ENCODE measurements at places on chromosomes 2 and 18. TPM values are rescaled to one million over a fixed set of nuclear protein-coding genes. Genes with fewer than 3 reads are reported as not detected.

DNA sequence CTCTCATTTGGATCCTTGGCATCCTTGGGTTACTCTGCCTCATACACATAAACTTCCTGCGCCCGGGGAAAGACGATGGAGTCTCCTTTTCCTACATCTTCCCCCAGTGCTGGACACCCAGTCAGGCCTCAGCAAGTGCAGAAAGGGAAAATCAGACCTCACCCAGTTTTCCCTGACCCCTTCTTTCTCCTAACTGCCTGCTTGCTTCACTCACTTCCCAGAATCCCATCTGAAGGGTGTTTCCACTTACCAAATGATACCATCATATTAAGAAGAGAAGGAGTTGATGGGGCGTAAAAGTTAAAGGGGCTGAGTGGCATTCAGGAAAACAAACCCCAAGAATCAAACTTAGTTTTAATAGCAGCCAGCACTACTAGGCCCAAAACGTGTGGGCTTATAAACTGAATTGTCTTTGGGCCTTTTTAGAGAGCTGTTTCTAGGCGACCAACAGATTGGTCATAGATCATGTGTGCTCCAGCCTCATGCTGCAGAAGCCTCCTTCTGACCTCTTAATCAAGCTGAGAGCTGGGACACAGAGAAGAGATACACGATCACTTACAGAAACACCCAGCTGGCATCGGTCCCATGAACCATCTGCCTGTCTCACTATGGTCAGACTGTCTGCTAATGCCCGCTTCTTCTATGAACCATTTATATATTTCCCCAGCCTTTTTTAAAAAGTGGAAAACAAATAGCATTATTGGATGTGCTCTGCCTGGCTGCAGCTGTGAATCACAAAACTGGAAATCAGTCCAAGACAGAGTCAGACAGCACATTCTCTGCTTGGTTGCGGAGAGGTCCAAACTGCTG is 165.7 kb upstream of the SLC14A2 start:
- no peak overlapping the region for H3K4me3 ChIP-seq
- H3K4me1 ChIP-seq = peaks cover 27% of the 10 kb centered on the region
- H3K36me3 ChIP-seq = no peaks in the 10 kb centered on the region
- no peak overlapping the region for H3K27ac ChIP-seq
- peak; percentile 93 for DNase-seq
- no peaks in the 10 kb centered on the region for H3K27me3 ChIP-seq

DNA sequence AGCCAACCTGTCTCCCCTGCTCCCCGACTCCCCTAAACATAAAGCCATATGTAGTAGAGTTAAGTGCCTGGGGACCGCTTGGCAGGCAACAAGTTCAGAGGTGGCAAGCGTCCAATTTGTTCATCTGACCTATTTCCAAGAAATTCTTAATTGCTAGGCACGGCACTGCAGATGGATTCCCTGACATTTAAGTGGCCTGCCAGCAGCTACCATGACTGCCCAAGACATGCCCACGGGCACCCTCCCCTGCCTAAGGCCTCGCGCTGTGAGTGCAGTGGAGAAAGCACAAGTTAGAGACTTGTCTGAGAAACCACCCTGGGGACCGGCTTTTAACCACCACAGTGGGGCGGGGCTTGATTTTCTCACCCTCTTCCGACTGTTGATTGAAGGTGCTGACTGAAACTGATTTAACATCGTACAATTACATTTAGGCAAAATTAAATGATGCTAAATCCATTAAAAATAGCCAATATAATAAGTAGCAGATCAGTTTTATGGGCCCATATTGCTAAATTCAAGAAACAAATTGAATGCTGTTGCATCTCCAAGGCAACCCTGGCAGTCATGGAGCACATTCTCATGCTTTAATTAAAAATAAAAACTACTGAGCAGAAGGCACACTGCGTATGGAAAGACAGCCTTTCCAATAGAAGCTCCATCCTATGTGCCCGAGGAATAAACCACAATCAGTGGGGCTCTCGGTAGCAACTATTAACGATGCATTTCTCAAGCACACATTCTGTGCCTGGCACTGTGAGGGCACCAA is 163.6 kb upstream of the ACAA2 start:
- no peak overlapping the region for H3K27ac ChIP-seq
- H3K27me3 ChIP-seq = no peaks in the 10 kb centered on the region
- no peak overlapping the region for H3K4me3 ChIP-seq
- H3K4me1 ChIP-seq = no peaks in the 10 kb centered on the region

- no peaks in the 10 kb centered on the region for H3K36me3 ChIP-seq
- no peak overlapping the region for H3K27ac ChIP-seq
- no peaks in the 10 kb centered on the region for H3K4me1 ChIP-seq
- H3K27me3 ChIP-seq = no peaks in the 10 kb centered on the region
These were observed 1176.9 kb upstream of the LRRTM1 start for GRCh38 chr2:81481242-81481993.

- no peak overlapping the region for H3K4me3 ChIP-seq
- H3K4me1 ChIP-seq = peaks cover 2% of the 10 kb centered on the region
- H3K27ac ChIP-seq = no peak overlapping the region
- H3K27me3 ChIP-seq = no peaks in the 10 kb centered on the region
These were observed 84.1 kb downstream of the LDLRAD4 start for GRCh38 chr18:13302457-13303225.

- H3K27me3 ChIP-seq = no peaks in the 10 kb centered on the region
- DNase-seq = no peak
- H3K4me1 ChIP-seq = peaks cover 19% of the 10 kb centered on the region
- peak overlapping the region; percentile 35 for H3K27ac ChIP-seq
- no peaks in the 10 kb centered on the region for H3K36me3 ChIP-seq
These were observed 67.4 kb downstream of the BCL11A start for GRCh38 chr2:60486067-60486466.

DNA sequence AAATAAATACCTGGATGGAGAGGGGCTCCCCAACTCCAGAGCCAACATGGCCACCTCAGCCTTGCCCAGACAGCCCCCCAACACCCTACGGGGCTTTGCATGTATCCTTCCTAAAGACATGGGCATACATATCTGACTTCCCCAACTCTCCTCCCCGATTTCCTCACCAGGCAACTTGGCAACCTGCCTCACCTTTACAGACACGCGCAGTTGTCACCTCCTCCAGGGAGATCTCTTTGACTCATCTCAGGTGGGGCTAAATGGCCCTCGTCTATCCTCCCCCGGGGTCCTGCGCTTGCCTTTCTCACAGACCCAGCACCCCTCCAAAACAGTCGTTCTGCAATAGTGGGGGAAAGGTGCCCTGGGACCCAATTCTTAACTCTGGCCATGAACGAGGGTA is 10.6 kb upstream of the BIN1 start:
- H3K4me3 ChIP-seq = no peak overlapping the region
- DNase-seq = no peak
- H3K27ac ChIP-seq = no peak overlapping the region
- H3K4me1 ChIP-seq = no peaks in the 10 kb centered on the region
- H3K27me3 ChIP-seq = no peaks in the 10 kb centered on the region
- H3K36me3 ChIP-seq = no peaks in the 10 kb centered on the region

- H3K4me3 ChIP-seq = no peak overlapping the region
- no peaks in the 10 kb centered on the region for H3K36me3 ChIP-seq
- no peaks in the 10 kb centered on the region for H3K27me3 ChIP-seq
- H3K4me1 ChIP-seq = no peaks in the 10 kb centered on the region
- no peak overlapping the region for H3K27ac ChIP-seq
These were observed 1098.9 kb upstream of the CHAC2 start for GRCh38 chr2:52668724-52669123.

- peaks cover 2% of the 10 kb centered on the region for H3K4me1 ChIP-seq
- DNase-seq = peak; percentile 56
- H3K36me3 ChIP-seq = no peaks in the 10 kb centered on the region
- no peak overlapping the region for H3K4me3 ChIP-seq
- H3K27me3 ChIP-seq = no peaks in the 10 kb centered on the region
- H3K27ac ChIP-seq = no peak overlapping the region
These were observed 238.7 kb downstream of the TGIF1 start for GRCh38 chr18:3688690-3689089.

- no peak overlapping the region for H3K4me3 ChIP-seq
- no peak overlapping the region for H3K27ac ChIP-seq
- no peaks in the 10 kb centered on the region for H3K4me1 ChIP-seq
These were observed 177.9 kb downstream of the LRRTM1 start for GRCh38 chr2:80126596-80127189.

- no peaks in the 10 kb centered on the region for H3K4me1 ChIP-seq
- H3K27me3 ChIP-seq = no peaks in the 10 kb centered on the region
- DNase-seq = no peak
- H3K36me3 ChIP-seq = no peaks in the 10 kb centered on the region
- no peak overlapping the region for H3K27ac ChIP-seq
These were observed 428.8 kb downstream of the ZNF521 start for GRCh38 chr18:24923138-24923537.

GRCh38 chr2:39416140-39416539 is 20.9 kb downstream of the MAP4K3 start:
- peak; percentile 48 for DNase-seq
- no peak overlapping the region for H3K4me3 ChIP-seq
- peak overlapping the region; percentile 29 for H3K27ac ChIP-seq
- H3K27me3 ChIP-seq = no peaks in the 10 kb centered on the region

- H3K4me3 ChIP-seq = no peak overlapping the region
- H3K27me3 ChIP-seq = no peaks in the 10 kb centered on the region
- H3K36me3 ChIP-seq = no peaks in the 10 kb centered on the region
- DNase-seq = no peak
- no peak overlapping the region for H3K27ac ChIP-seq
- H3K4me1 ChIP-seq = no peaks in the 10 kb centered on the region
These were observed 6.8 kb upstream of the ANKRD62 start for GRCh38 chr18:12086677-12087470.

- no peak overlapping the region for H3K27ac ChIP-seq
- H3K4me3 ChIP-seq = no peak overlapping the region
- no peaks in the 10 kb centered on the region for H3K36me3 ChIP-seq
- DNase-seq = no peak
- no peaks in the 10 kb centered on the region for H3K27me3 ChIP-seq
- no peaks in the 10 kb centered on the region for H3K4me1 ChIP-seq
These were observed 75.0 kb upstream of the SPRED2 start for GRCh38 chr2:65507102-65508069.

DNA sequence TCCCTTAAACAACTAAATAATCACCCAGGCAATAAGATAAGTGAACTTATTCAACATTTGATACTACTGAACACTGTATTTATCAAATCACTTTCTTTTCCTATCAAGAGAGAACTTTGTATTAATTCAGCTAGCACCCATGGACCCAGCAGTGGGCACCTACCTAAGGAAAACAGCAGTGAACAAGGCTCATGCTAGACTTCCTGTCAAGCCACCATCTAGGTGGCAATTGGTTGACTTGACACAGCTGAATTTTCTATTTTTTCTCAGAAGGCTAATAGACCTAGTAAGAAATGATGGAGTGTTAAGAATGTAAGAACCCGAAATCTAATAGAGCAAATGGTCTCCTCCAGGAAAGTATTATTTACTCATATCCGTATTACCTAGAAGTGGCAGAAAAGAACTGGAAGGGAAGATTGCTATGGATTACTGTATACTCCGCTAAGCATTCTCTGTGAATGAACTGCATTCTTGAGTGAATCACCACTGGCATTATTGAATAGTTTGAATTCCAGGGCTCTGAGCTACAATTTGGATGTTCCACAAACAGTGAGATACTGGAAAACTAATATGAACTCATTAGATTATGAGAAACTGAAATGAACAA is 988.2 kb upstream of the CDH2 start:
- H3K4me3 ChIP-seq = no peak overlapping the region
- H3K36me3 ChIP-seq = no peaks in the 10 kb centered on the region
- H3K27me3 ChIP-seq = no peaks in the 10 kb centered on the region

GRCh38 chr2:144944546-144945220 is 424.8 kb upstream of the ZEB2 start:
- no peak overlapping the region for H3K27ac ChIP-seq
- H3K27me3 ChIP-seq = no peaks in the 10 kb centered on the region
- no peaks in the 10 kb centered on the region for H3K4me1 ChIP-seq
- no peaks in the 10 kb centered on the region for H3K36me3 ChIP-seq
- DNase-seq = no peak

DNA sequence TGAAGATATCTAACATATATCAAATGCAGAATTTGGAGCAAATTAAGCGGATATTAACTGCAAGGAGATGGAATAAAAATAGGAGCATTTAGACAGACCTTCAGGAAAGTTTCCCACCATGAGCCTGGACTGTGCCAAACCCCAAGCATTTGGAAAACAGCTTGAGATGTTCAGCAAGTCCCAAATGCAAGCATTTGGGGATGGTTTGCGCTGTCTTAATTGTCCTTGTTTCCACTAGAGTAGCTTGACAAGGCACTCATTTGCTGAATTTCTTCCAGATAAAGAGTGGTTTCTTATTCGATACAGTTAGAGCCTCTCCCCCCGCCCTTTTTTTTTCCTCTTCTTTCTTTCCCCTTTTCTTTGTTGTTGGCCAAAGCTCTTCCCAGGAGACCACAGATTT is 77.1 kb upstream of the CDC42EP3 start:
- no peaks in the 10 kb centered on the region for H3K27me3 ChIP-seq
- no peak overlapping the region for H3K4me3 ChIP-seq
- H3K36me3 ChIP-seq = no peaks in the 10 kb centered on the region
- no peaks in the 10 kb centered on the region for H3K4me1 ChIP-seq

GRCh38 chr18:57429167-57430078 is 5.8 kb upstream of the ONECUT2 start:
- no peaks in the 10 kb centered on the region for H3K36me3 ChIP-seq
- H3K27me3 ChIP-seq = peaks cover 85% of the 10 kb centered on the region
- peak; percentile 55 for DNase-seq
- H3K4me3 ChIP-seq = no peak overlapping the region

- H3K4me1 ChIP-seq = no peaks in the 10 kb centered on the region
- H3K27me3 ChIP-seq = peaks cover 17% of the 10 kb centered on the region
- H3K27ac ChIP-seq = no peak overlapping the region
- DNase-seq = no peak
- H3K36me3 ChIP-seq = no peaks in the 10 kb centered on the region
These were observed 42.1 kb downstream of the DDX18 start for GRCh38 chr2:117856415-117857210.

GRCh38 chr2:74702001-74702715 is 48.1 kb downstream of the SEMA4F start:
- H3K4me1 ChIP-seq = no peaks in the 10 kb centered on the region
- H3K36me3 ChIP-seq = no peaks in the 10 kb centered on the region

DNA sequence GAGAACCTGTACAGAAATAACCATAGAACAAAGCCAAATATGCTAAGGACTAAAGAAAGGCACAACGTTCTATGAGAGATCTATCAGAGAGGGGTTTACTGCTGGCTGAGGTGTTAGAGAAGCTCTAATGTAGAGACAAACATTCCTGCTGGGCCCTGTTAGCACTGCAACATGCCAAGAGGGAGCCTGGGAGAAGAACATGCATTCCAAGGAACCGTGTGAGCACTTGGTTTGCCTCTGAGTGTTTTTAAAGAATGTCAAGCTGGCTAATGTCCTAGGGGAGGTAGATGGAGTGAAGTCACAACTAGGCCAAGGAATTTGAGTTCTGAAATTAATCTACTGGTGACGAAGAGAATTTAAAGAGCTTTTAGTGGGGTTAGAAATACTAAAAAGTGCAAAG is 384.3 kb upstream of the LYPD1 start:
- H3K27me3 ChIP-seq = no peaks in the 10 kb centered on the region
- no peaks in the 10 kb centered on the region for H3K36me3 ChIP-seq
- H3K4me1 ChIP-seq = no peaks in the 10 kb centered on the region
- DNase-seq = peak; percentile 22
- no peak overlapping the region for H3K27ac ChIP-seq

Gene PROM2
- 11.5 TPM for total RNA-seq

Gene DPYSL5
- 0.09 TPM for total RNA-seq

Gene ITGA4
- total RNA-seq = 18.3 TPM

Gene SULT6B1
- total RNA-seq = not detected

Gene ANKRD36B
- total RNA-seq = 15.9 TPM

Gene SKA1
- 0.49 TPM for total RNA-seq

Gene PAX8
- total RNA-seq = 5.9 TPM

Gene TMEM200C
- total RNA-seq = 0.57 TPM

Gene NT5DC4
- total RNA-seq = 0.09 TPM
